ENCODE measurements at places on chromosomes 5 and 9.

GRCh38 chr5:57468481-57469163 is 14.0 kb downstream of the ACTBL2 start:
- no peak for DNase-seq

GRCh38 chr9:111023128-111023527 is 15.1 kb downstream of the LPAR1 start:
- no peak for DNase-seq

- DNase-seq = no peak
Measured at GRCh38 chr9:76891874-76892273, 14.0 kb downstream of the PRUNE2 start.

DNA sequence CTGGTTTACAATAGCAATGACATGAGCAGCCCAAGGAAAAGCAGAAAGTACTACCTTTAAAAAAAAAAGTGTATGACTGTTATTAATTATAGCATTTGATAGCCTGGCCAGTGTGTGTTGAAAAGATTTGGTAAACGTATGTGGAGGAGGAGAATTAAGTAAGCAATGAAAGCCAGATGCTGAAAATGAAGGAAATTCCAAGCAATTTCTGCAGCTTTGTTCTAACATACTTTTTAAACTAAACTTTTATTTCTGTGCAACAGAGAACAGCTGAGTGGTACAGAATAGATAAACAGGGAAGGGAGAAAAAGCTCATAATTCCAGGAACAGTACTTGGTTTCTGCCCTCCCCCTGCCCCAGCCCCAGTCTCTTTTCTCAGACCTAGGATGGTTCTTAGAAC is 252.6 kb downstream of the ADAMTSL1 start:
- no peak for DNase-seq

DNA sequence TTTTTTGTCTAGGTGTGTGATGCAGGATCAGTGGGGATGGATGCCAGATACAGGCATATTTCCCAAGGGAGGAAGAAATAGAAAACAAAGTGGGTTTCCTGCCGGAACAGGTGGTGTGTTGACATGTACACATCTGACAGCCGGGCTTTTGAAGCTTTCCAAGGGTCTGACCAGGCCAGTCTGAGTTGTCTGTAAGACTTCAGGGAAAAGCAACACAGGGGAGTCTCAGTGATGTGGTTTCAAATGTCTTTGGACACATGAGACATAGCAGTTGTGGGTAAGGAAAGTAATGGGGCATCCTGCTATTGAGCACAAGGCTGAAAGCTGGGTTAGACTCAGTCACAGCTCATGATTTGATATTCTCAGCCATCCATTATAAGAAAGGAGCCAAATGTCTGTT is 274.9 kb downstream of the PIK3R1 start:
- no peak for DNase-seq

GRCh38 chr5:80659106-80659505 is 4.3 kb upstream of the DHFR start:
- DNase-seq = no peak

DNA sequence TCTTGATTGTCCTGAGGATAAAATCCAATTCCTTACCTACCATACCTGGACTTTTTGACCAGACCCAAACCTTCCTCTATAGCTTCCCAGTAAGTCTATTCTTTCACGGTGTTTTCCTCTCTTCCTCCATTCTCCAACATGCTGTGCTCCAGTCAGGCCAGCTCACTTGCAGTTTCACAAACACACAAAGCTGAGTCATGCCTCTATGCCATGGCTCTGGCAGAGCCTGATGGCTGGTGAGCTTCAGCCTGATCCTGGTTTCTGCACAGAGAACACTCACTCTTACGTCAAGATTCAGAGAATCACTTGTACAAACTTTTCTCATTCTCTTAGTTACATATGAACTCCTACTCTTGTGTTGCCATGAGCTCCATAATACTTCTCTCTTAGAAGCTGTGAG is 27.7 kb upstream of the PAX5 start:
- DNase-seq = no peak

DNA sequence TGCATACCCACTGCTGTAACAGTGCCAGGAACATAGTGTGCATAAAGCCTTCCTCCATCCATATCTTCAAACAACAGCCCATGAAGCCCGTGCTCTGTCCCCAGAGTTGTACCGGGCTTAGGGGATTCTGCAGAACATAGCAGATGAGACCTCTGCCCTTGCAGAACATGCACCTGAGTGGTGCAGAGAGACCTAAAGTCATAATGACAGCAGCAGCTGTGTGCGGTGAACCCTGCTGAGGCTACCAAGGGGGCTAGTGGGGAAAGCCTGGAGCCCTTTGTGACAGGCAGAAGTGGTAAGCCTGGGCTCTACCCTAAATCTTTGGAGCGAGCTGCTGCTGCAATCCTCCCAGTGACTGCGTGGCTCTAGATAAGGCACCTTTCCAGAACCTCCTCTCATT is 32.2 kb upstream of the BRD3 start:
- DNase-seq = no peak

GRCh38 chr5:172891716-172892421 is 57.8 kb downstream of the ERGIC1 start:
- DNase-seq = no peak

DNA sequence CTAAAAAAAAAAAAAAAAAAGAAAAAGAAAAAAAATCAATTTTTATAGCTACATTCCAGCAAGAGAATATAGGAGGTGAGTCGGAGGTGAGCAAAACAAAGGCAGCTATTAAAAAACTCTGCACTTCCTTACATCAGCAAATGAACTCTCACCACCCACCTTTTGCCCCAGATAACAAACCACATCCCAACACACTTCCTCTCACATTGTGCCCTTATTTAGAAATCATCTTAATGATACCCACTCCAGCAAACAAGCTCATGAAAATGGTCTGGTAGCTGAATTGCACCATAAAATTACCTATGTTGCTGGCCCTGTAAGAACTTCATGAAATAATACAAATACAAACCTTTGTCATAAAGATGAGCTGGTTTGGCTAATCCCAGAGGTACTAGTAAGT is 82.9 kb downstream of the CEMIP2 start:
- DNase-seq = no peak

DNA sequence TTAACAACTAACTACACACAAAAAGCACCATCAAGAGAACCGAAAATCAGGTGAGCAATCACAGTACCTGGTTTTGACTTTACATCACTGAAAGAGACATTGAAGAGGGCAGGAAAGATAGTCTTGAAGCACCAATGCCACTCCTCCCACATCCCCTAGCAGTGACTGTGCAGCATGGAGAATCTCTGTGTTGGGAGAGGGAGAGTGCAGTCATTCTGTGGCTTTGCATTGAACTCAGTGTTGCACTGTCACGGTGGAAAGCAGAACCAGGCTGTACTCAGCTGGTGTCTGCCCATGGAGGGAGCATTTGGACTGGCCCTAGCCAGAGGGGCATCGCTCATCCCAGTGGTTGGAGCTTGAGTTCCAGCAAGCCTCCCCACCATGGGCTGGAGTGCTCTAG is 40.4 kb downstream of the C5 start:
- DNase-seq = no peak

- no peak for DNase-seq
Measured at GRCh38 chr5:171647043-171647903, 138.3 kb upstream of the SMIM23 start.

DNA sequence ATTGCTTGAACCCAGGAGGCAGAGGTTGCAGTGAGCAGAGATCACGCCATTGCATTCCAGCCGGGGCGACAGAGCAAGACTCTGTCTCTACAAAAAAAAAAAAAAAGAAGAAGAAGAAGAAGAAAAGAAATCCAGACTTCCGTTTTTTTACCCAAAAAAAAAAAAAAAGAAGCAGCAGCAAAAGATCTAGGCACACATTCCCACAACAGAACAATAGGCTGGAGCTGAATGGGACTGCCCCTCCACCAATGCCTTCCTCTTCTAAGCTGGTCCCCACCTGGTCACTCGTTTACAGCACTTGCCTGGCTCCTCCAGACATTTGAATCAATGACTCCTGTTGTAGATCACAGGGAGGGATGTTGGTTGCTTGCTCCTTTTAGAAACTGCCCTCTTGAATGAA is 1.6 kb upstream of the LMAN2 start:
- DNase-seq = no peak

DNA sequence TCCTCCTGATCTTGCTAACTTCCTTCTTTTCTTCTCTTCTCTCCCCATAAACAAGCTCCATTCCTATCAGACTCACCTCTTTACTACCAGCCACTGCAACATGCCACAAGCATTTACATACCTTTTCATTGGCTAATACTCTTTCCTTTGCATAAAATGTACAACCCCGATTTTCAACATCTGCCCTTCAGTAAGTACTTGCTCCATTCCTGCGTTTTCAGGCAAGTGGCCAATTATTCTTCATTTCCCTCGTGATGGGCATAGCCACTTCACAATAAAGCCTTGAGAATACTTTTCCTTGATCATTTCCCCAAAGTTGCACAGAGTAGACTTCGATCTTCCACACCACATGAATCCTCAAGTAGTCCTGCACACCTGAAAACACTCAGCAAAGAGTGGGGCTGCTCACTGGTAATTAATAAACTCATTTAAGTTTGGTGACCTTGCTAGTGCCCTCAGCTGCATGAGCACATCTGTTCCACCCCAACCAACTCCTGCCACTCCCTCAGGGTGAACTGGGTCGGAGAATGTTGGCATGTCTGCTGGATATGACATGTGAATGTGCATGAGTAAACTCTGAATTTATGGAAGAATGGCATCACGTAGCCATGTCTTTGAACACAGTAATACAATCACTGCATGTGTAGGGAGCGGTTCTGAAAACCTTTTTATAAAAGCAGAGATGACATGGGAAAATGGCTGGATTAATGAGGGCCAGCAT is 535.8 kb downstream of the SEMA5A start:
- DNase-seq = no peak

- DNase-seq = no peak
Measured at GRCh38 chr9:79651251-79651795, 79.6 kb downstream of the TLE4 start.

DNA sequence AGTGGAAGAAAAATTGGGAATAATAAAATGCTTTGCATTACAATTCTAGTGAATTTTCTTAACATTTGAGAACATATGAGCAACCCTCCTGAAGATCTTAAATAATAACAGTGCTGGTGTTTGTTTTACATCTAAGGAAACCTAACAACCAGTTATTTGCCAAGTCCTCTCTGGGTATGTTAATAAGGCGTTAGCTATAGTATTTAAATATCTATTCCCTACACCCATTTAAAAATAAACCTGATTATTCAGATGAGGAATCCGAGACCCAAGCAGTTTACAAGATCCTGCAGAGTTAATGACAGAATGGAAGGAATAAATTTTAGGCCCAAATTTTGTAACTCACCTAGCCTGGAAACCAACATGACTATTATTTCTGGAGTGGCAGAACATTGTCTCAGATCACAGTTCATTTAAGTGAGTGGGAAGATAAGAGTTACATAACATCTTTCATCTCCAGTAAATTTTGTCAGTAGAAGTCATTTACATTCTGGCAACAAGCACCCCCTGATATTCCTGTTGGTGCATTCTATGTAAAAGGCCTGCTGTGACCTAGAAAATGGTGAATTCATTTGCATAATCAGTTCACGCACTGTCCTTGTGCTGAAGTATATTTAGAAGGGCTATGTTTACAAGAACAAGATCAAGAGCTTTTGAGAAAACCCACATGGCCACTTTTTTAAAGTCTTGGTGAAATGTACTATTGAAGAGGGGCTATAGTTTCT is 148.2 kb downstream of the COX7C start:
- DNase-seq = no peak

DNA sequence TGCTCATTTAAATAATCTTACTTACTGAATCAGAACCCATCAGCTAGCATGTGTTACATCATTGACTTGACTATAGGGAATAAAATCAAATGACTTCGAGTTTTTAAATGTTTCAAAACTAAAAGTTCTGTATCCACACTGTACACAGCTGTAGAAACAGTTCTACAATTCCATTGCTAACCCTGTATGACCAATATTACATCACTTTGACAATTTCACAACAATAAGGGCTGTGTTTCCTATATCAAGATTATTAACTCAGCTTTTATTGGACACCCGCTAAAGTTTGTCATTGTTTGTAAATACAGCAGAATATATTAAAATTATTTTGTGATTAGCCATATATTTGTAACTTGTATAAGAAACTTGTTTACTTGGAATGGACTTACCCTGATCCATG is 540.8 kb downstream of the PRELID2 start:
- DNase-seq = no peak

DNA sequence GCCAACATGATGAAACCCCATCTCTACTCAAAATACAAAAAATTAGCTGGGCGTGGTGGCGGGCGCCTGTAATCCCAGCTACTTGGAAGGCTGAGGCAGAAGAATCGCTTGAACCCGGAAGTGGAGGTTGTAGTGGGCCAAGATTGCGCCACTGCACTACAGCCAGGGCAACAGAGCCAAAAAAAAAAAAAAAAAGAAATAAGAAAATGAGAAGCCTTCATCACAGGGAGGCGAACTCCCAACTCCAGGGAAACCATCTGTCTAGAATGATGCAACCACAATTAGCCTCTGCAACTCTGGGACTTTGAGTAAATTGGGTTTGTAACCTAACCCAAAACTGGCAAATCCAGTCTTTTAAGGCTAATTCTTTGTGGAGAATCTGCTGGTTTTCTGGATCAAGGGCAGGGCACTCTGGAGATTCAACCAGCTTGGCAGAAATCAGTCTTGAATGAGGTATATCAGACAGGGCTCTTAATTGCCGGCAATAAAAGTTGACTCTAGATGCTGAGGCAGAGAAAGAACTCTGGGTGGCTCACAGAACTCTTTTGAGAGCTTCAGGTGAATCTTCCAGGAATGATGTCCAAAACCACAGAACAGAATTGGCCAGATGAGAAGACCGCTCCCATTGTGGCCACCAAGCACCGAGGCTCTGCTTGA is 9.9 kb downstream of the S100Z start:
- no peak for DNase-seq

DNA sequence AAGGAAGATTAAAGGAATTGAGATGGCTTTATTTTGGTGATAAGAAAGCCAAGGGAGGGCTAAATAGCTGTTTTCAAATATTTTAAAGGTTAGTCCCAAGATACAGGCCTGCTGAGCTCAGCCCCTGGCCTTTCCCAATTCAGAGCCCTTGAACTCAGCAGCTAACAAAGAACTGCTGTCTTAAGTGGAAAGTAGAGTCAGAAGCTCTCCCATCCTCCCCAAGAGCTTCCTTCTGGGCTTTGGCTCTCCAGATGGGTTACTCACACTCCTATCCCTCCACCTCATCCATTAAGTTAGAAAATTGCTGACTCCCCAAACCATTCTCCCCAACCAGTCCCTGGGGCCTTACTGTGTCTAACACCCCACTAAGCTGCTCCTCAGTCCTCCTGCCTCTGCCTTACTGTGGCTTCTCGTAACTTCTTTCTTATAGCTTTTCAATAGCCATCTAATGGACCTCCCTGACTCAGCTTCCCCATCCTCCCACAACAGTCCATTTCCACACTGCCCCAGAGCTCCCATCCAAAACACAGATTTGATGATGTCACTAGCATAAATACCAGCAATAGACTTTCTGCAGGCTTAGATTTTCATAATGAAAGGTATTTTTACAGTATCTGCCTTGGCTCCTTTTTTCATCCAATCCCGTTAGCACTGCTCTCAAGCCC is 239.1 kb downstream of the ENC1 start:
- no peak for DNase-seq

Data from activated gamma-delta T cell (primary cell).